ENCODE measurements at places on chromosomes 4 and X.

GRCh38 chrX:21412883-21413282 is 38.7 kb downstream of the CNKSR2 start:
- DNase-seq = no peak

- DNase-seq = no peak
These were observed 32.2 kb downstream of the TRMT44 start for GRCh38 chr4:8472689-8473197.

DNA sequence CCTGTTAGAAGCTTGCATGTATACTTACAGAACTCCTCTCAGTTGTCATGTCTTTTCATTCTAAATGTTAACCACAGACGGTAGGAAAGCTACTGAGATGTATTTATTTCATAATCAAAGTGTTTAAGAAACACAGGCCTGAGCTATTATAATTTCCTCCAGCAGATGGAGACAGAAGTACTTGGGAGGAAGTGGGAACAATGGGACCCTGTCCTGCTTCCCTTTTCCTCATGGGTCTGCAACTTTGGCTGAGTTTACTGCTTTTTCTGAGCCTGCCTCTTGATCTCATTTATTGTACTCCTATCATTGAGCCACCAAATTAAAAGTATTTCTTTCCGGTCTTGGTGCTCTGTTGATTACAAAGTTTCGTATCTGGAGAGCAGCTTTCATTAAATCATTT is 67.7 kb upstream of the SPANXN2 start:
- DNase-seq = no peak

GRCh38 chrX:11591723-11592346 is 73.9 kb downstream of the ARHGAP6 start:
- DNase-seq = no peak

- no peak for DNase-seq
These were observed 21.5 kb downstream of the ANAPC10 start for GRCh38 chr4:145076469-145076855.

- DNase-seq = no peak
These were observed 264.6 kb upstream of the RASGEF1B start for GRCh38 chr4:81736324-81736723.

- DNase-seq = peak; percentile 31
These were observed at the start of gene SNCA for GRCh38 chr4:89836897-89837384. Gene SNCA (minus strand): TSS chr4:89837161. CDS start chr4:89835667, 1,494 bp downstream.

- DNase-seq = no peak
These were observed 78.6 kb downstream of the CAMK2D start for GRCh38 chr4:113682730-113683537.

DNA sequence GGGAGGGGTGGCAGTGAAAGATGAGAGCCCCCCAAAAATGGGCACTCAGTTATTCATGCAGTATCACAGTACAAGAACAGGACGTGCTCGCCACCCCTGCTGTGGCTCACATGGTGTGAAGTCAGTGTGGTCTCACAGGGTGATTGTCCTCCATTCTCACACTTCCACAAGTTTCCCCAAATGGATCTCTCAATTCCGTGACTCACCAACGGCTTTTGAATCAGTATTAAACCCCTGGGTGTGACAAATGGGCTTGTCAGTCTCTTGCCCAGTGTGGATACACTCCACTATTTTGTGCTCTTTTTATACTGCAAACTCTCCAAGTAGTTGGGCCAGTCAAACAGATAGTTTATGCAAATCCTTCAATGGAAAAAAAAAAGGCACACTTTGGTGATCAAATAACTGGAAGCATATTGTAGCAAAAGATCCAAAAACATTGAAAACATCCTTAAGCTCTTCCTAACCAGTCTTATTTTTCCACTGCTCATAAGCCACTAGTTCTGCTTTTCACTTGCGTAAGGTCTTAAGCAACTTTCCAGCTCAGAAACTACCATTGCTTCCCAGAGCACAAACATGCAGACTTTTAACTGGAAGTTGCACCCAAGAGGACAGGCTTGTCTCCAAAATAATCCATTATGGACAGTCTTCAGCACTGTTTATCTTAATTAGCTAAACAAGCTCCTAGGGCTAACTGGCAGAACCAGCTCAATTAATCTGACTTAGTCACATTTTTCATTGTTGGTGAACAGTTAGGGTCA is 365.7 kb downstream of the PPP3CA start:
- DNase-seq = no peak

- no peak for DNase-seq
These were observed 203.0 kb downstream of the MAB21L2 start for GRCh38 chr4:150784939-150785338.

- no peak for DNase-seq
These were observed 707 bp downstream of the SLC9A6 start for GRCh38 chrX:135985973-135986310.

DNA sequence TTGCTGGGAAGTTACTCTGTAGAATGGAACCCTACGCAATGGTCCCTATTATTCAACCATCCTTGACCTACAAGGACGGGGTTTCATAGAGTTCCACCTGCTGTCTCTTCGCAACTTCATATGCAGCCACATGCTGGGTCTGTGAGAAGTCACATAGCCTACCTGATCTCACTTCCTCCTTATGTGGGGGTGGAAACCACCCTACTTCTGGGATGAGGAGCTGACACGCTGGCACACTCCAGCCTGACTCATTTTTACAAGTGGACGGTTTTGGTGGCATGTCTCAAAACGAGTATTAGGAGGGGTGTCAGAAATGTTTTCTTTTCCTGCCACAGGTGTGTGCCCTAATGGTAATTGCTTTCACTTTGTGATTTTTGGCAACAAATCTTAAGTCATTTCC is 36.8 kb upstream of the ARSD start:
- DNase-seq = no peak

- DNase-seq = no peak
These were observed 11.8 kb upstream of the FAM53A start for GRCh38 chr4:1695913-1696312.

DNA sequence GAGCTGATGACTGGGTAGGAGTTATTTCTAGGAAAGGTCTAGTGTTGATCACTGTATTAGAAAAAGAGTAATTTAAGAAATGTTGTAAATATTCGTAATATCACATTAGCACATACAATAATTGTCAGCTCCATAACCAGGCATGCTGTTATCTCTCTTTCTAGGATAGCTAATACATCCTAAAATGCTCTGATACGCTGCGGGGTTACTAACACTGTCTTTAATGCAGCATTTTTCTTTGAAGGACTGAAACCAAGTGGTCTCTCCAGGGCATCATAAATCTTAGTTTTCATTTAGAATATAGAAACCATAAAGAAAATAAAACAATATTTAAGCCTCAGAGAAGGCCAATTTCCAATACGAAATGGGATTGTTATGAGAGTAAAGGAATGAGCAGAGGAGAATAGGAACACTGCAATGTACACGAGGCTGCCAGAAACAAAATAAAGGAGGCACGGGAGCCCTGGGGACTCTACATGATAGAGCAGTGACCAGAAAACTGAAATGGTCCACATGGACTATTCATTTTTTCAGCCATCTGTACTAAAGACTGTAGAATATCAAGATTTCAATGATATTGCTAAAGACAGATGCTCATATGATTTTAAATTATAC is 1606.7 kb upstream of the AGA start:
- no peak for DNase-seq

Data from HuH-7.5 (cell line).